SK-N-SH treated with all-trans-retinoic acid at 6 μM for 48 hours (cell line): ENCODE measurements at places on chromosomes 16 and 17.

GRCh38 chr17:42850954-42851353 is at the start of gene AOC3:
TSS of gene AOC3 (plus strand) at chr17:42851199. CDS start at chr17:42851344, 145 bp downstream.
- no peak for ATAC-seq

- no peak for ATAC-seq
These were observed 6.2 kb downstream of the MT2A start for GRCh38 chr16:56614549-56614991.

DNA sequence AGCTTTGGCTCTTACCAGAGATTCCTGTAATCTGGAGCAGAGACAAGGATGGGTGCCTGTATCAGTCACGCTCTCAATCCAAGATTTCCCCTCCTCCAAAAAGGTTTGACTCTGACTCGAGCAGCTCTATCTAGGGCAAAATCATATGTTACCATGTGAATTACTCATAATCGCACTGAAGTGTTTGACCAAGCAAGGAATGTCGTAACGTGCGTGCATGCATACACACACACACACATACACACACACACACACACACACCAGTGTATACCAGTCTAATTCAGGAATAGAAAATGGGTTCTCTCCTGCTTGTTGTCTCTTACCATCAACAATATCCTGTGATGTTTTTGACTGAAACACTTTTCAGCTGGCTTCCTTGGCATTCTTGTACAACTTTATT is 835.1 kb downstream of the KCNJ2 start:
- ATAC-seq: no peak

DNA sequence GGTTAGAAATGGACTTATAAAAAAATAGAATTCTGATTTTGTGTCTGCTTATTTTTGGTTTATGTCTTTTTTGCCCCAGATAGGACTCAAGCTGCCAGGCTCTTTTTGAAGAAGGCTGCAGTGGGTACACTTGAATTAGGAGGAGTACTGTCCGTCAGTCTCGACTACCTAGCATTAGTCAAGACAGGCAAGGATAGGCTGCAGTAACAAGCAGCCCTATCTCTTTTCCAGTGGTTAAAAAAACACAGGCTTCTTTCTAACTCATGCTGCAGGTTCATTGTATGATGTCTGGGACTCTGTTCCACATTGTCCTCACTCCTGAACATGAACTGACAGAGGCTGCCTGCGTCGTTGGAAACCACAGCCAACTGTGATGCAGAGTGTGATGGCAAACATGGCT is 8.0 kb downstream of the C16orf46 start:
- no peak for ATAC-seq

DNA sequence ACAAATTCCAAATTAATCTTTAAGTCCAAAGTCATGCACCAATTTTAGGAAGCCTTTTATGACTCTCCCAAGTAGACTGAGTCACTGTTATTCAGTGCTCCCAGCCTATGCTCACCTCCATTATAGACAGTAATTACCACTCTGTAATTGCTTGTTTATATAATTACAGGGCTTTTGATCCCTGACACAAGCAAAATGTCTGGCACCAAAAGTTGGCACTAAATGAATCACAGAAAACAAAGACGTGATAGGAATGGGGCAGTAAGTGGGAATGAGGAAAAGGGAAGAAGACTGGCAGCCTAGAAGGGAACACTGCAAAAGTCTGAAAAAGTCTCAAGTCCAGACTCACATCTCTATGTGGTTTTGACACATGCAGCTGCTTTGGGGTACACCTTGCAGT is 94.1 kb downstream of the SLC39A11 start:
- no peak for ATAC-seq

DNA sequence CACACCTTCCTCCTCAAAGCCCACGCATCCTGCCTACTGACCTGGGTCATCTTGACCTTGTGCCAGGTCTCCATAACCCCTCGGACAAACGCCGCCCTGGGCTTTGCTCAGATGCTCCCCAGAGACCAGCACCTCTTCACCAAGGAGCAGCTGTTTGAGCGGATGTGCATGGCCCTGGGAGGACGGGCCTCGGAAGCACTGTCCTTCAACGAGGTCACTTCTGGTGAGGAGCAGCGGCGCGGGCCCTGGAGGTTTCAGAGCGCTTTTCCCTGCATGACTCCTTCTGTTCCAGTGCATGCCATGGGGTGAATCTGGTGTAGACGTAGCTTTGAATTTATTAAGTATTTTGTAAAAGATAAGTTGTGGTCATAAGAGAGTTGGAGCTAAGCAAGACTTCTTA is 7.6 kb upstream of the RPL13 start:
- ATAC-seq: no peak

DNA sequence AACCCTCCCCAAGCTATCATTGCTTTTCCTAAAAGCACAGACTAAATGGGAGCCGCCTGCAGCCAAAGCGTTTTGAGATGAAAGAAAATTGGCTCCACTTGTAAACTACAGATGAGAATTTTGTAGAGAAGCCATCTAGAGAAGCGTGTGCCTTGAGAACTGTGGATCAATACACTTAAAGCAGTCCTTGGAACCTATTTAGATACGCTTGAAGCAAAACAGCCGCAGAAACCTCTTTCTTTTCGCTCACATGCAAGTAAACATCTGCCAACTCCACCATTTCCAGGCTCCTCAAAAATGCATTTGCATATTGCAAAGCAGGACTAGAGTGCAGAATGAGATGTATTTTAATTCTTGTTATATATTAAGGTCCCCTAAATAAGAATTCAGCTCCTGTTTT is 13.1 kb downstream of the KIAA0513 start:
- ATAC-seq: no peak

- no peak for ATAC-seq
These were observed 115.1 kb upstream of the ANKFN1 start for GRCh38 chr17:56038131-56038530.

- no peak for ATAC-seq
These were observed 59.2 kb downstream of the PLD6 start for GRCh38 chr17:17146786-17147406.

DNA sequence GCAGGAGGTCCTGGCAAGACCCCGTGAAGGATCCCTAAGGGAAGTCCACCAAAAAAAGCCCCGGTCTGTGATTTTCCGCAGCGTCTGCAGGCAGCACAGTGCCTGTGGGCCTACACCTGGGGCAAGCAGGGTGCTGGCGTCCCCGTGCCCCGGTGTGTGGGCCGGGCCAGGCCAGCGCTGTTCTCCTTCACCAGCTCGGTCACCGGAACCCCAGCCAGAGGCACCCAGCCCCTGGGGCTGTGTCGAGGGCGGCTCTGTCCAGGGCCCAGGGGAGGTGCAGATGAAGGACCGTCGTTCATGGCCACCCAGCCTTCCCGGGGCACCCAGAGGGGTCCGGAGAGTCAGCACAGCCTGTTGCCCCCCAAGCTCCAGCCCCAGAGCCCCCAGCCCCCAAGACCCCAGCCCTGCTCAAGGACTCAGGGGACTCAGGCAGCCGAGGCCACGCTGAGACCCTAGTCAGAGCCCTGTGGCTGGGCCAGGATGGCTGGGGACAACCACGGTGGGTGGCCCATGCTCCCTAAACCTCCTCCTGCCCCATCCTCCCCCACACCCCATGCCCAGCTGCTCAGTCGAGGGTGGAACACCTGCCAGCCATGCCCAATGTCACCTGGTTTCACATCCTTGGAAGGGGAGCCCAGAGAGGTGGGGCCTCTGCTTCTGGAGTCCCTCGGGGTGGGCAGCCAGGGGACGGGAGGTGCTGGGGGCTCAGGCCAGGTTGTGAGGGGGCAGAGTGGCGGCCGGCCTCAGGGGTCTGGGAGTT is 5.7 kb upstream of the C1QTNF8 start:
- no peak for ATAC-seq

- peak; percentile 21 for ATAC-seq
These were observed 994 bp downstream of the CLTC start for GRCh38 chr17:59620518-59621259.

DNA sequence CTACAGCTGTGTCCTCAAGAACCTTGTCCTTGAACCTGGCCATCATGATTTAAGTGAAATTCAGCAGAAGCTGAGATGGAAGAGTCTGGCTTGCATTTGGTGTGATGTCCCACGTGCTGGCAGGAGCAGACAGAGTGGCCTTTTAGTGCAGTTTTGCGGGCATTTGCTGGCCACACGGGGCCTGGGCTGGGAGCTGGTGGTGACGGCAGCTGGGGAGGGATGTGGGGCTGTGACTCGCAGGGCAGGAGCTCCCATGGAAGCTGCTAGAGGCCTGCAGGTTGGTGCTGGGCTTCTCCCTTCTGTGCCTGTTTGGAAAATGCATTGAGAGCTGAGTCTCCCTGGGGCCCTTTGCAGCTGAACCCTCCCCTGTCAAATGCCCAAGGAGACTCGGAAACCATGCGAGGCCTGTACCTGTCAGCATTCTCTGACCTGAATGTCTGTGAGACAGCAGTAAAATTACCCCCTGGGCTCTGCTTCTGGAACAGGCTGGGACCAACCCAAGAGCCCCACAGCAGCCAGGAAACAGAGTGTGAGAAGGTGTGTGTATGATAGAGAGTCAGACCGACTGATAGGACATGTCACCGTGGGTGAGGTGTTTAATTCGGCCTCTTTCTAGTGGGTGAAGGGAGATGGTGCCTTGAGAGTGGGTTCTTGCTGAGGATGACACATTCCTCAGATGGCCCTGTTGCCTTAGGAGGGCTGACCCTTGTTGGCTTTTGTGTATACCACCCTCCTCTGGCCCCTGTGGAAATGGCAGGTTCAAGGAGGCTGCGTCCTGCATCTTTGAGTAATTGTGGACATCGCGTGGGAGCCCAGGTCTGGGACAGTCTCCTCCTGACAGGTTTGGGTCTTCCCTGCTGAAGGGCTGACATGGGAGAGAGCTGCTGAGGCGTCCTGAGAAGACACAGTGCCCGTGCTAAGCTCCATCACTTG is 145.5 kb downstream of the MSI2 start:
- no peak; the same call in 2 of the 3 replicates for ATAC-seq

DNA sequence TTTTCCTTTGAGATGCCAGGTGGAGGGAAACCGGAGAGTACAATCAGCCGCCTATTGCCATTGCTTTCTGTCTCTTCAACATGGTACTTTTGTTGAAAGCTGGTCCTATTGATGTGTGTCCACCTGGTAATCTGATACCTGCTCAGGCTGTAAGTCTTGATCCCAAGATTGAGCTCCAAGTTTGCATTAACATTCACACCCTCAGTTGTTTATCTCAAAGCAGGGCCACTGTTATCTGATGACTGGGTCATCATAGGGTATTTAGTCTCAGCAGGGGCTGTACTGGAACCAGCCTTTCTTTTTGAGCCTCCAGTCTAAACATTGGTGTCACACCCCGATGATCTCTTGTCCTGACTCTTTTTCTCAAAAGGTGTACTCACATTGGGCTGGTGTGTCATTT is 370.3 kb upstream of the TOM1L1 start:
- ATAC-seq: no peak

GRCh38 chr17:71405101-71405500 is 715.7 kb upstream of the SOX9 start:
- ATAC-seq: no peak

DNA sequence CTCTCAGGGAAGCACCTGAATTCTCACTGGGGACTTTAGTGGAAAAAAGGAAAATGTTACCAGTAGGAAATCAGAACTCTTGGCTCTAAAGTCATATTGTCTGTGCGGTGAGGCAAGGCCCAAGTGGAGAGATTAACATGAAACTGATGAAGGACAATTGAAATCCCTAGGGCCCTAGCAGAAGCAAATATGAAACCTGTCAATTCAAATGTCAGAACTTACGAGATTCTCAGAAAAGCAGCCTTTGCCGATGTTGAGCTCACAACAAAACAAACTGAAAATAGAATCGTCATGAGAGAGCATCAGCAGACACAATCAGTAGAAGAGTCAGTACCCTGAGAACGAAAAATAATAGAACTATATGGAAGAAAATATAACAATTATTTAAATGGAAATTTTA is 108.8 kb downstream of the ELAC2 start:
- no peak for ATAC-seq

GRCh38 chr17:78113804-78114785 is 14.5 kb downstream of the TMC6 start:
- ATAC-seq: no peak

GRCh38 chr17:51707216-51707615 is 446.9 kb downstream of the UTP18 start:
- ATAC-seq: no peak

- no peak for ATAC-seq
These were observed 1.9 kb downstream of the NOD2 start for GRCh38 chr16:50695017-50696000.

- ATAC-seq: no peak
These were observed 9.3 kb downstream of the HS3ST3A1 start for GRCh38 chr17:13592427-13592826.

DNA sequence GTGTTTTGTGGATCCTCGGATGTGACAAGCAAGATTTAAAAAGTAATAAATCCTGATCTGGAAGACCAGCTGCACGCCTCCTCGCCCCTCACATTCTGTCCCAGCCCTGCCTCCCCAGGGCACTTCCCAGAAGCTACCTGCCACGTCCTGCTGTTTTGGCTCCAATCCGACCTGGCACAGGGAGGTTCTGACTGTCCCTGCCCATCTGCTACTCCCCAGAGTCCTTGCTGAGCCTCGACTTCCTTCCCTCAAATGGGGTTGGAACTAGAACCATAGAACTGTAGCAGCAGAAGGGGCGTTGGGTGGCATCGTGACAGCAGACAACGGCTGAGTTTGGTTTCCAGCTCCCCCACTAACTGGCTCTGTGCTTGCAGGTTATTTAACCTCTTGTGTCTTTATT is 71.7 kb downstream of the RPH3AL start:
- ATAC-seq: no peak

GRCh38 chr17:14427900-14428647 is 127.2 kb downstream of the HS3ST3B1 start:
- no peak for ATAC-seq

DNA sequence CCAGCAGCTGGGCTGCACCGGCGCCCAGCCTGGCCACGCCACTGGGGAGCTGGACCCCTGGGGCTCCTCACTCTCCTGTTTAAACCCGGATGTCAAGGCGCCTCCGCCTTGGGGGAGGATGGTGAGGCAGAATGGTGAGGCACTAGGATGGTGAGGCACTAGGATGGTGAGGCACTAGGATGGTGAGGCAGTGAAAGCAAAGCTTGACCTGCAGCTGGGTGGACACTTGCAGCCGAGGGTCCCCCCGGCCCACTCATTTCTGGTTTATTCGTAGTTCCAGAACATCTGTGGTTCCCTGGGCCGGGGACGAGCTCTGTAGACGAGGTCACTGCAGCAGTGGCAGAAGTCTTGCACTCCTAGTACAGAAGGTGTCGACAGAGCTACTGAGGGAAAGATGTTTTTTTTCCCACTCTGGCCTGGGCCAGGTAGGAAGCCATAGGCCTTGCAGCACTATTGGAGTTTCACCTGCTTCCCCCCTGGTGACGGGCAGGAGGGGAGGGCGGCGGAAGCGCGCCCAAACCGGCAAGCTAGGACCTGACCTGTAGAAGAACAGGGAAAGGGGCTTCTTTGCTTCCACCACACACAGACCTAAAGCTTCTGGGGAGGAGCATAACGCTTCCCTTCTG is 1.1 kb upstream of the HNF1B start:
- ATAC-seq: no peak

DNA sequence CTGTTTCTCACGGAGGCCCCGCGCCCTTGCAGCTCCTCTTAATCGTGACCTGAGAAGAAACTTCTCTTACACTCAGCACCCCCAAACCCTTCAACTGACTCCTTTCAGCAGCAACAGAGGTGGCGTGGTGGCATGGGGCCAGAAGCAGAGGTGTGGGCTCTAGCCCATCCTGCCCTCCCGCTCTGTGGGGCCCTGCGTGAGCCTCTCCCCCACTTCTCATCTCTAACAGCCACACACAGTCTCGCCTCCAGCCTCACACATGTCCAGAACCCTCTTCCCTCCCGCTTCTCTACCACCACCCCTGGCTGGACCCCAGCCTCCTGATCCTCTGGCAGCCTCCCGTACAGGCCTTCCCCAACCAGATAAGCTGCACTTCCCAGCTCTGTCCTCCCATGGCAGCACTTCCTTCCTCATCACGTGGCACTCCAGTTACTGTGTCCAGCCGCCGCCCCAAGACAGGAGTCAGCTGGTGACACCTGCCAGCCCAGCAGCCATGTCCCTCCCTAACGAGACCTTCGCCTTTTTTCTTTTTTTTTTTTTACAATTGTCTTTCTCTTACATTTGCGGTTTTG is 30.5 kb downstream of the NSMCE1 start:
- ATAC-seq: no peak
